ENCODE measurements at places on chromosomes 5 and 9.

GRCh38 chr5:66993882-66994281 is 202.7 kb downstream of the CD180 start:
- DNase-seq: no peak

GRCh38 chr5:1511048-1511447 is 12.7 kb downstream of the LPCAT1 start:
- no peak for DNase-seq

GRCh38 chr9:128903871-128904620 is 16.7 kb upstream of the PHYHD1 start:
- DNase-seq: no peak

GRCh38 chr9:112898872-112899311 is 8.2 kb upstream of the SLC46A2 start:
- no peak for DNase-seq

- DNase-seq: no peak
Observed at GRCh38 chr9:95757439-95757838, 118.1 kb upstream of the ERCC6L2 start.

DNA sequence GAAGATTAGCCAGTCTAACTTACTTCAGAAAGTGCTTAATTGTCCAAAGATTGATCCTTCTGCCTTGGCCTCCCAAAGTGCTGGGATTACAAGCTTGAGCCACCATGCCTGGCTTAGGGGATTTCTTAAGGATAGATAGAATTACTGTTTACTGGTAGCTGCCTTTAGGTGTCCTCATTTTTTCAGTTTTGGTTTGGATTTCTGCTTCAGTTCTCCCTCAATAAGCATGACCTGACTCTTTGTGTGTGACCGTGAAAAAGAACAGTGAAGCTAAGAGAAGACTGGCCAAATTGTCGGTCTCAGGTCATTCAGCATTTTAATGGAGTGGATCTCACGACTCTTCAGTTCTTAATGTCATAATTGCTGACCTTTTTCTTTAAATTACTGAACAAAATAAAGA is 22.9 kb upstream of the CMYA5 start:
- DNase-seq: no peak

DNA sequence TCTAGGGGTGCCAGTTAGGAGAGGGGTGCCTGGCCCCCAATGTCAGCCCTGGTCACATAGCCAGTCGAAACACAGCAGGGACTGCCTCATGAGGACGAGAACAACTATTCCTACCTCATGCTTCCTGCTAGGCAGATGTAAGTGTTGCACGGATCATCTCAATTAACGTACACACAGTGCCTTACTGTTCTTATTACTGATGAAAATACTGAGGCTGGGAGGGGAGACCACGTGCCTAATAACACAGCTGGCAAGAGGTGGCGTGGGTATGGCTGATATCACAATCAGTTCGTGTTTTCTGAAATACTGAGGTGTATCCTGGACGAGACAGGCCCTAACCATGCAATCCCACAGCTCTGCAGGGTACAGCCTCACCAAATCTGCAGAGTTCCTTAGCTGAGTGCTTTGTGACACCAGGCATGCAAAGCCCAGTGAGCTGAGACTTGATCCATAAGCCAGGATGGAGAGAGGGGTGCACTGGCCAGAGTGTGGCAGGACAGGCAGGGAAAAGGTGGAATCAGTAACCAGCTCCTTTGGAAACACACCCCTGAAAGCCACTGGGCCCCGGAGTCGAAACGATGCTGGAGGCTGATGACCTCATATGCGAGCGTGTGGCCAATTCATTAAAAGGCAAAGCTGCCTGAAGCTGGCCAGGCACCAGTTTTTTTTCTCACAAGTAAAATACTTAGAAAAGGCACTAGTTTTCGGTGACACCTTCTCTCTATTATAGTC is 63.9 kb downstream of the PRRT1B start:
- DNase-seq: no peak

GRCh38 chr5:16852251-16853005 is 83.7 kb downstream of the MYO10 start:
- no peak for DNase-seq

DNA sequence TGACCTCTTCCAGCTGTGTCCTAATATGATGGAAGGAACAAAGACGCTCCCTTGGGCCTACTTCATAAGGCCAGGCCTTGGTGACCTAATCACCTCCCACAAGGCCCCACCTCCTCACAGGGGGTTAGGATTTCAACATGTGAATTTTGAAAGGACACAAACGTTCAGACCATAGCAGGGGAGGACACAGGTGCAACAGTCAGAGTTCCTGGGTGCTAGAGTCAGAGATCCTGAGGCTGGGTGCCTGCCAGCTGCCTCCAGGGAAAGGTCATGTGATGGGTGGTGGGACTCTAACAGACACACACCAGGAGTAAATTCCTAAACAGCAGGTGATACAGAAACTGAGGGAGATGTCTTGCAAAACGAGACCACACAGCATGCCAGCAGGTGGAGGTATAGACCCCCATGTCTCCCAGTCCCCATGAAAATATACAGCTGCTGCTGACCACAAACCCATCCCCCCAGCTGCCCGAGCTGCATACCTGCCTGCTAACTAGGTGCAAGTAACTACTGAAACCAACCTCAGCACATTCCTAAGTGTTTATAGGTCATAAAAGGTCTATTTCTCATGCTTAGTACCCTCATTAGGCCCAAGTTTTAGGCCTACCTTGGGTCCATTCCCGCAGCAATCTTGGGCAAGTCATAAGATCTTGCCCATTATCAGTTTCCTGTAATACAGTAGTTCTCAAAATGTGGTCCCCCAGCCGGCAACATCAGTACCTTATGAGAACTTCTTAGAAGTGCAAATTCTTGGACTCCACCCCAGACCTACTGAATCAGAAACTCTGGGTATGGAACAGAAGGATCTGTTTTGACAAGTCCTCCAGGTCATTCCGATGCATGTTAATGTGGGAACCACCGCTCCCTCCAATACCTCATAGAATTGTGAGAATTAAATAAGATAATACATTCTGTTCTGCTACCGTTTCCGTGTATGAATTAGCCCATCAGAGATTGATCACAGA is 245.3 kb downstream of the ENC1 start:
- no peak for DNase-seq

DNA sequence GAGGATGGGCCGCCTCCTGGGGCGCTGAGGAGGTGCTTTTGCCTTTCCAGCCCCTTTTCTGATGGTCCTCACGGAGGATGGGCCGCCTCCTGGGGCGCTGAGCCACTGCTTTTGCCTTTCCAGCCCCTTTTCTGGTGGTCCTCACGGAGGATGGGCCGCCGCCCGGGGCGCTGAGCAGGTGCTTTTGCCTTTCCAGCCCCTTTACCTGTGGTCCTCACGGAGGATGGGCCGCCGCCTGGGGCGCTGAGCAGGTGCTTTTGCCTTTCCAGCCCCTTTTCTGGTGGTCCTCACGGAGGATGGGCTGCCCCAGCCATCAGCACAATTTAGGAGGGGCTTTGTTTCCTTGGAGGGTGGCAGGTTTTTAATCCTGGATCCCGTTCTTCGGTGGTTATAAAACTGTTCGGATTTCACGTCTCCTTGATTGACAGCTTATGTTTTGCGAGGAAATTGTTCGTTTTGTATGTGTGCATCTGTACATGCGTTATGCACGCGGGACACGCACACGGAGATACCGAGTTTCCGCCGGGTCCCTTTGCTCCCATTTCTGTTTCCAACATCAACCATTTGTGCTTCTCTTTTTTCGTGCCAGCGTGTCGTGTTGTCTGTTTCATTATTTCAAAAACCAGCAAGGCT is 34.7 kb upstream of the SLC9A3 start:
- no peak for DNase-seq

- DNase-seq: no peak
Observed at GRCh38 chr5:5767286-5767928, 344.9 kb downstream of the ICE1 start.

DNA sequence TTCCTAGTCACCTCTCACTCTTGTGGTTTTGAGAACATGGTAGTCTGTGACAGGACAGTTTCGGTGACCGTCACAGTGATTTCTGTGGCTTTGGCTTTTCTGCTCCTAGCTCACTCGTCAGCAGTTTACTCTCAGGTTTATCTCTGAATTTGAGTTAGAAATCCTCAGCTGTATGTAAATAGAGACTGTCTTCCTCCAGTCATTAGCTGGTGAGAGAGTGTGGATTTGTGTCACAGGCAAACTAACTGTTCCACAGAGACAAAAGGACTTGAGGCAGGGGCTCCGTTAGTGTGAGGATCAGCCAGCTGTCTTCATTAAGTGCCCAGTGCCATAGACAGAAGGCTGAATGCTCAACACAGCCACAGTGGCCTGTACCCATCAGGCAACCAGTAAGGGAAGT is 131.4 kb downstream of the CD180 start:
- DNase-seq: no peak

GRCh38 chr9:98787766-98788335 is 8.5 kb downstream of the ANKS6 start:
- no peak for DNase-seq

DNA sequence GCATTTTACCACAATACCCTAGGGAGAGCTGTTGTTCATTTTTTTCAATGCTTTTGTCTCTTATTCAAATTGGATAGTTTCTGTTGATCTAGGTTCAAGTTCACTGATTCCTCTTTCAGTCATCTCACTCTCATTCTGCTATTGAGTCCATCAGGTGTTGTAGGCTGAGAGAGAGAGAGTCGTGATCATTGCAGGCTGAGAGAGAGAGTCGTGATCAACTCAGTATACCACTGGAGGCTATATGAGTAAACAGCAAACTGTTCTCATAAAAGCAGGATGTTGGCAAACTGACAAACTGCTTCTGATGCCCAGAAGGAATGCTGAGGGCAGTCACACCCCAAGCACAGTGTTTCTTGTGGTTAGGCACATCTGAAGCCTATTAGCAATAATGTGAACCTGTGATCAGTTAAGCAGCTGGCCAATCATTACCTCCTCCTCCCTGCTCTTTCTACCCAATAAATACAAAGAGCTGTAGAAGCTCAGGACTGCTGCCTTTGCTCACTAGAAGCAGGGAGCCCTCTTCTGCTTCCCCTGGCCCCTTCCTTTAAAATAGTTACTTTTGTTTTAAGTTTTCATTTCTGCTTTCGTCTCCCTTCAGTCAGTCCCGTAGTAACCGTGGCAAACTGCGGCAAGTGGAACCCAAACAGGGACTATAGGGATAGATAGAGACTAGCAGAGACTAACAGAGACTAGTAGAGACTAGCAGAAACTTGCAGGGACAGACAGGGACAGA is 476.1 kb upstream of the ACO1 start:
- no peak for DNase-seq

DNA sequence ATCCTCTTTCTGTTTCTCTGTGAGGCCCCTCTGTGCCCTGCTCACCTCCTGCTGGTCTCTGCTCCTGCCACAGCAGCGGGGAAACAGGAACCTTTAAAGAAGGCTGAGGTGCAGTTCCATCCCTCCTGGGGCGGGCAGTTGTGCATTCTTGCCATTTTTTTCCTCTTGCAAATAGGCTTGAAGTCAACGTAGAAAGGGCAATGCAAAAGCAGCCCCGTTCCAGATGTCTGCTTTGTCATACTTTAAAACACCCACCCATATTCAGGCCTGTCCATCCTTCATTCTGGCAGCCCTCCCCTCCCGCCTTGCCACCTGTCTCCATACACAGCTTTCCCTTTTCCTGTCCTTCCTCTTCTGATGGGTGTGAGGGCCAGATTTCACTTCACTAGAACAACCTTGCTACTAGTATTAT is 65.4 kb upstream of the KLF9 start:
- no peak for DNase-seq

- DNase-seq: no peak
Observed at GRCh38 chr9:96156171-96156974, 145.6 kb downstream of the HSD17B3 start.

DNA sequence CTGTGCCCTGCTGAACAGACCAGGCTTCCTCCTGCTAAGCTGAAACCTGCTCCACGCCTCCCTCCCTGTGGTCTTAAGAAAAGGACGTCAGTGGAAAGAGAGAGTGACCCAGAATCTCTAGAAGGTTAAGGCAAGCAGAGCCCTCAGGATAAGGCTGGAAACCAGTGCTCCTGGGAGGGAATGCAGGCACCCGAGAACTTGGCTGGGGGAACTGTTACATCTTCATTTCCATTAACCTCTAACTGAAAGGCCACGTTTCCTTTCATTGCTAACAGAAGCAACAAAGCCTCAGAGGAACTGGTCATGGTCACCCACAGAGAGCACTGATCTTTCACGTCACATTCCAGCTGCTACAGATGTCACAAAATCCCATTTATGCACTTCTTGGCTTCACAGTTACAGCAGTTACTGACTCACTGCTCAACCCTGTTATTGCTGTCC is 26.1 kb upstream of the AKNA start:
- DNase-seq: no peak

GRCh38 chr9:17876687-17877086 is 297.8 kb downstream of the SH3GL2 start:
- DNase-seq: no peak

- no peak for DNase-seq
Observed at GRCh38 chr5:1497795-1498622, 25.8 kb downstream of the LPCAT1 start.

Data from activated T-helper 1 cell treated with Interleukin-2 at 50 U/mL for 16 hours (primary cell).